ENCODE measurements at places on chromosomes 16 and 17. TPM values are rescaled to one million over a fixed set of nuclear protein-coding genes. Genes with fewer than 3 reads are reported as not detected.

PYDC1 gene
- total RNA-seq = not detected

PLA2G15 gene
- 10.4 TPM for total RNA-seq

VAT1L gene
- 18.1 TPM for total RNA-seq

SEPTIN12 gene
- not detected for total RNA-seq

SERPINF2 gene
- 1.4 TPM for total RNA-seq

PLA2G10 gene
- not detected for total RNA-seq

- DNase-seq = no peak
These were observed 9.6 kb downstream of the FAM20A start for GRCh38 chr17:68591583-68591982.

DNA sequence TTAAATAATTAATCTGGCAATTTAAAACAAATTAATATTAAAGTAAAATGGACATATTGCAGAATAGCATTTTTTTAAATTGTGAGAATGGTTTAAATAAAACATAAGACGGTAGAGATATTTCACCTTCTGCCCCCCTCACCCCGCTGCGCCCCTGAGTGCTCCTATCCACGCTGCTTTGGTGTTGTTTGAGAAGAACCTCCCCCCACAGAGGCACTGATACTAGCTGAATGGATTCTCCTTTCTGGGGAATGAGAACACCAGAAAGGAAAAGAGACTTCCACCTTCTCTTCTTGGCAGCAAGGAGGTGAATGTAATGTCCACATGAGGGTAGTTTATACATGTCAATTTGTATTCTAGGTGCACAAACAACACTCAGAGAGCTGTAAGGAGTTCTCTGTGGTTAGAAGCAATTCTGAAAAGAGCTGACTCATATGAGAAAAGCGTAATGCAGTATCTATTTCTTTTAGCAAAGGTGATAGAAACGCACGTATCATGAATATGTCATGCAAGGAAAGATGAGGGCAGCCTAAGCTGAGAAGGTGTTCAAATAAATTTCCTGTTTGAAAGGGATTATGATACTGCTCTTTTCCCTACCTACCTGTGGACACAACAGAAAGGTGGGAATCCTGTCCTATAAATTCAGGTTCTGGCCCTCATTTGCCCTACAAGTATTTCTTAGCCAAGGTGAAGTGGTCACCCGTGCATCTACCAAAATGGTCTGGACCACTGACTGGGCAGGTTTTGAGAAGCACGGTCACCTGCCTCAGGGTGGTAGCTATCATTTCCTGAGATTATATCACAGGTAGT is 126.9 kb downstream of the PARN start:
- no peak for DNase-seq

DNA sequence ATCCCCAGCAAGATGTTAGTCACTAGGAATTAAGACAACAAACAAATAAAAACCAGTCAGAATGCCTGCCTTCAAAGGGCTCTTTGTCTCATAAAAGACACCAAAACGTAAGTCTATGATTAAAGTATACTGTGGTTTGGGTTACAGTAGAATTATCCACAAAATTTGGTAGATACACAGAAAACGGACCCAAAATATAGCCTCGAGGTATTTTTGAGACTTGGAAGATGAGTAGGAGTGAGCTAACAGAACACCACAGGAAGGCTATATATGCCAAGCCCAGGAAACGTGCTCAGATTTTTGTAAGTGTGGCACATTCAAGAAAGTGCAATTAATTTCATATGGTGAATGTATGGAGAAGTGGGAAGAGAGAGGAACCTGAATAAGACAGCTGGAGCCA is 831.4 kb downstream of the CDH11 start:
- no peak for DNase-seq

DNA sequence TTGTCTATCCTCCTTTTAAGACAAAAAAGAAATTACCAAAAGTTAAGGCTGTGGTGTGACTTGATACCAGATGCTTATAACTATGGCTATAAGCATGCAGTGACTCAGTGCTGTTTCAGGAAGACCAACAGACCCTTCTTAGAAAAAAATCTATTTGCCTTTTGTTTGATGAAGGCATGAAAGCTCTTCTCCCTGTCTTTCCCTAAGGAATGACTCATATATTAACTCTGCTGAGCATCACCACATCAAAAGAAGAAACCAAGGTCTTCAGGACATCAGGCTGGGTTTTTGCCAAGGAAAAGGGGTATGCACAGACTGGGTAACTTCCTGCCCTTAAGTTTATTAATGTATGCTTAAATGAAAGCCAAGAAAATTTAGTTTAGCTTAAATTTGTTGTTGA is 47.1 kb downstream of the VMP1 start:
- no peak for DNase-seq

GRCh38 chr16:15483857-15484256 is 49.5 kb downstream of the BMERB1 start:
- DNase-seq = no peak

DNA sequence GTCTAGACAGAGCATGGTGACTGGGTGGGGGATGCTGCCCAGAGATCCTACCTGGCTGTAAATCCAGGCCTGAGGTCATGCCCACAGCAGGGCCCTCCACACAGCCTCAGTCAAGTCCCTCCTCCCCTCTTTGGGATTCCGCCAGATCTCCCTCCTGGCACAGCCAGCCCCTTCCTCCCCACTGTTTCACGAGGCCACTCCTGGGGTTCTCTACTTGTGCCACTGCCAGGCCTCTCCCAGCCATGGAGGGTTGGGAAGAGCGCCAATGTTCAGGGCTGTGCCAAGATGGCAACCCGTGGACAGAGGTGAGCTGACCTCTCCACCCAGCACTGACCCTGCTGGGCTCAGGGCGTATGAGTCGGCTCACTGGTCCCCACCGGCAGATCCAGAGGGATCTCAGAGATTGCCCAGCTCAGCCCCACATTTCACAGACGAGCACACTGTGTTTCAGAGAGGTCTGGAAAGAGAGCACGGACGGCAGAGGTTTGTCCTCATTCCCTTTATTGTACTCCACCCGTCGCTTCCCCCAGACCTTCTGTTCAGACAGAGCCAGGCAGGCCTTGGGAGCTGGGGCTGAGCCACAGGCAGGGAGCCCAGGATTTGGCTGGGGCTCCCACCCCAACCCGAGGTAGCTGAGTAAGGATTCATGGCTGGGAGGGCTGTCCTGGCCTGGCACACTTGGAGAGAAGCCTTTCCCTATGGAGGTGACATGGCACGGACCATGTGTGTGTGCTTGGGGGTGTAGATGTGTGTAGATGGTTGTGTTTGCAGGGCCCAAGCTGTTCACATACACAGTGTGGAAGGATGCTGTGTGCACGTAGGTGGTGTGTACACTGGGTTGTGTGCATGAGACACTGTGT is 3.5 kb upstream of the CAMKK1 start:
- DNase-seq = peak; percentile 41

DNA sequence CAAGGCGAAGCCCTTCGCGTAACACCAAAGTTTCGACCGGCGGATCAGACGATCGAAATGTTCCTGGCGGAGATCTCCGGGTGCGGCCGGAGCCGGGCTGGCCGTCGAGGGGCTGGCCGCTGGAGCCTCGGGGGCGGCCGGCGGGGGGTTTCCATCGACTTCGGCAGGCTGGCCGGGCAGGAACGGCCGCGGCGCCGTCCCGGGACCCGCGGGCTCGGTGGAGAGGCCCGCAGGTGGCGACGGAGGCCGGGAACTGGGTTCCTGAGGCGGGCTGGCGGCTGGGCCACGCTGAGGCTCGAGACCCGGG is 1.1 kb downstream of the EPOP start:
- no peak for DNase-seq

- DNase-seq = no peak
These were observed 161.2 kb upstream of the IRX3 start for GRCh38 chr16:54447576-54448440.

- no peak for DNase-seq
These were observed 45.6 kb downstream of the ADCY7 start for GRCh38 chr16:50311891-50312501.

GRCh38 chr16:77711775-77712174 is 10.5 kb upstream of the NUDT7 start:
- no peak for DNase-seq

DNA sequence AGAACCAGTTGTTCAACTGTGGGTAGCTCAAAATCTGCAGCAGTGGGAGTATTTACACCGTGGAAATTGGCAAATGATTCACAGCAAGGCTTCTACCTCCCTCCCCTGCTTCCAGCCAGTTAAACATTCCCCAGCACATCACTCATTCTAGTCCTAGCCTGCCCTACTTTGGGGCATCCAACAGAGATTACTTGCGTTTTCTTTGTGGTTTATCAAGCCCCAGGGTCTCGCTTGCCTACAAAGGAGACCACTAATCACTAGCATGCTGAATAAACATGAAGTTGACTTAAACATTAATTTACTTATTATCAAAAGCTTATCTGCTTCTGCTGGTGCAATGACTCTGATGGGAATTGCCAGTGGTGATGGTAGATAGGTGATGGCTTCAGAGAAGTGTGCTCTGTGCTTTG is 94.5 kb downstream of the MARF1 start:
- no peak for DNase-seq

DNA sequence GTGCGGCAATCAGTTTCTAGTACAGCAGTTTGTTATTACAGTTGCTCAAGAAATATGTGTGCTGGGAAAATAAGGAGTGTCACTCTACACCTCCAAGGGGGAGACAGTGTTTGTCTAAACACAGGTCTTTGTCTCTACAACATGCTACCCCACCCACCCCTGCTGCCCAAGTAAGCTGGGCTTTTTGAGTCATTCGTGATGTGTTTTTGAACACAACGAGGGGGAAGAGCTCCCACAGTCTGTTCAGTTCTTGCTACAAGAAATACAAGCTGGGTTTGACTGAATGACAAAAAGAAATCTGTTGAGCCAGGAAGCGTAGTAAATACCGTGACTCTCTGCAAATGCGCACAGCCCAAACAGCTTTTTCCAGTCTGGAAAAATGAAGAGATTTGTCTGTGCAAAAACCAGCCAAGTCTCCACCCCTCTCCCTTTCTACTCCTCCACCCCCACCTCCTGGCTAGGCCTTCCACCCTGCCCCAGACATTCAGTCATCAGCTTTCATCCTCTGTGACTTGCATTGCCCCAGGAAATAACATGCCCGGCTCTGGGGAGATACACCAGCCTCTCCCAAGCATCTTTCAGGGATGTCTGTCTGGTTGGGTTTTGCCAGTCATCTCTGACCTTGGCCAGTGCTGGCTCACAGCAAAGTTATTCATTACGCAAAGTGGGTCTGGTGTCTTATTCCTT is 25.7 kb downstream of the CHD9 start:
- peak; percentile 88 for DNase-seq

Measured in adrenal gland (tissue), 19 donors.